NCI-H1417 treated with DMSO at 0.1 percent for 48 hours (cell line): ENCODE measurements at places on chromosomes 16 and 17.

DNA sequence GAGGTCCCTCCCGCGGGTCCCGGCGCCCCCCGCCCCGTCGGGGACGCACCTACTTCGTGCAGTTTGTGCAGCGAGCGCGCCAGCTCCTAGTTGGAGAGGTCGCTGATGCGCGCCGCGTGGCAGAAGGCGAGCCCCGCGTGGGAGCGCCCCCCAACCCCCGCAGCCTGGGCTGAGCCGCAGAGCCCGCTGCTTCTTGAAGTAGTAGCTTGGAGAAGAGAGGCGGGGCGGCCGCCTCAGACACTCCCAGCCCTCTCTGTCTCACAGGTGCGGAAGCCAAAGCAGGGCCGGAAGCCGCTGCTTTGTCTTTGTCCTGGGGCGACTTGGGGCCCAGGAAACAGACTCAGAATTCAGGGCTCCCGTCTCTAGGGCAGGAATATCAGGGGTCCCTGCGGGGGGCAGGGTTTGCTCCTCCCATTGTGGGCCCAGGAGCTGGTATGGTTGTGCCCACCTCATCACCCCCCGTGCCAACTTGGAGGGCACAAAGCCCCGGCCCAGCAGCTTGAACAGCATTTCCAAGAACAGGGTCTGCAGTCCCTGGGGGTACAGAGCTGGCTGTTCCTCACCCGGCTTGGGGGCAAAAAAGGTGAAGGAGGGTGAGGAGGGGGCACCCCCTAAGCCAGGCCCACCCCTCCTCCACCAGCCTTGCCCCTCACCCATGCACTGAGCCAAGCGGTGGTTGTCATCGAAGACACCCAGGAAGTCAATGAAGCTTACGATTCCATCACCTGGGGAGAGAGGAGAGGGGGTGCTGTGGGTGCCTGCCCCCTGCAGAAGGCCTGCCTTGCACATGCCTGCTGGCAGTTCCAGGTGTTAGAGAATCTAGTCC is 13.5 kb downstream of the SPATA32 start:
- DNase-seq: no peak

DNA sequence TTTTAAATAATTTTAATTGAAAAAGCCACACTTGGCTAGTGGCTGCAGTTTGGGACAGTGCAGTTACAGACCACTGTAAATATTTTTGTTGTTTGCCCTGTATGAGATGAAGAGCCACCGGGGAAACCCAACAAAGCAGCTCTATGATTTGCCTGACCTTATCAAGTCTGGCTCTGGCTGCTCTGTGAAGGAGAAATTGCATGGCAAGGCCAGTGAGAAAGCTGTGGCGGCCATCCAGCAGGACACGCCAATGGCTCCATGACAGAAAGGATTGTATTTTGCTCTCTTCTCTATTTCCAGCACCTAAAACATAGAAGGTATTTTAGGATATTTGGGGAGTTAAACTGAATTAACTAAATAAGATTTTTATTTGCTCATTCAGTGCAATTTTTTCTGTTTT is 330.0 kb upstream of the DYNLRB2 start:
- no peak for DNase-seq

- DNase-seq: no peak
These were observed 3.7 kb downstream of the SPPL2C start for GRCh38 chr17:45848405-45848804.

GRCh38 chr16:81324808-81325207 is 10.0 kb downstream of the GAN start:
- DNase-seq: no peak

GRCh38 chr16:19289811-19290485 is 4.4 kb downstream of the CLEC19A start:
- DNase-seq: no peak

DNA sequence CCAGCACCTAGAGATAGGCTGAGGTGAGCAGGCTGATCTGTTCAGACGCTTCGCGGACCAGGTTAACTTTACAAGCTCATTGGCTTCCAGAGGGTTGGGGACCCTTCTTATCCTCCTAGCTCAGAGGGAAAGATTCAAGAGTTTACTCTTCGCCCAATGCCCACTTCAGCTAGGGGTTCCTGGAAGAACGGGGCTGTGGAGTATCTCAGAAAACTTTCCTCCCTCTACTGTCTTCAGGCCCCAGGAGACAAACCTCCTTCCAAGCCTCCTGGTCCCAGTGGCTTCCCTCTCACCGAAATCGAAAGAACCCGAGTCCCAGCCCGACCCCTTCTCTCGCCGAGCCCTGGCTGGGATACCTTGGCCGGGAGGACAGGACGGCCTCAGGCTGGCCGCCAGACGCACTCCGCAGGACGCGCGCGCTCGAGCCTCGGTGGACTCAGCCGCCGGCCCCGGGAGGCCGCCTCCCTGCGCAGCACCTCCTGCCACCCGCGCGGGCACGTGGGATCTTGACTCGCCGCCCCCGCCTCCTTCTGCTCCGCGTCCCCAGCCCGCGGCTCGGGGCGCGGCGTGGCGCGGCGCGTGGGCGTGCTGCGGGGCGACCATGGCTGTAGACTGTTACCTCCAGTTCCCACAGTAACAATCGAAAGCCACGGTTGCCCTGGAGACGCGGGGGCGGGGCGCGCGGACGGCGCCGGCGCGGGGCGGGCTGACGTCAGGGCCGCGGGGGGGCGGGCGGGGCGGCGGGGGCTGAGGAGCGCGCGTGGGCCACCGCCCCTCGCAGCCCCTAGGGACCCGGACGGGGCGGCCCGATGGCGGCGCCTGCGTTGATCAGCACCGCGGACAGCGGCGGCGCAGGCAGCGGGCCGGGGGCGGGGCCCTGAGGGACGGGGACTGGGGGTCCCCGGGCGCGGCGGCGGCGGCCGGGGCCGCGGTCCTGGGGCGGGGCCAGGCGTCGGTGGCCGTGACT is 5.3 kb upstream of the HIC1 start:
- no peak for DNase-seq

- no peak for DNase-seq
These were observed 423.7 kb downstream of the TOX3 start for GRCh38 chr16:52123061-52123839.
